ENCODE measurements at places on chromosomes 4 and X.

- DNase-seq: no peak
Measured at GRCh38 chr4:139749835-139750498, 84.3 kb downstream of the MGST2 start.

DNA sequence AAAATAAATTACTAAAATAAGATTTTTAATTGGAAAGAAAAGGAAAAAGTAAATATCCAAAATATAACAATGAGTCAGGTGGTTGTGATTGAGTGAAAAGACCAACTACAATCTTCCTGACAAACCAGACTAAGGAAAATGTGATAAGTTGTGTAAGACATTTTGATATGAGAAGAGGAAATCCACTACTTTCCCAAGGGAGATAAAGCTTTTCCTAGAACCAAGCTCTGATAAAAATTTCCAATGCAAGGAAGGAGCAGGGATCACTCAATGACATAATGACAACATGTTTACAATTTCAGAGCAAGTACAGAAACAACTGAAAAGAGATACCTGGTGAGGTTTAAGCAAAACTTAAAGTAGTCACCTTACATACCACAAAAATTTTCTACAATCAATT lies 305.1 kb upstream of the RASGEF1B start:
- DNase-seq: no peak

GRCh38 chrX:3052860-3053259 lies 11.6 kb downstream of the ARSF start:
- DNase-seq: no peak

GRCh38 chr4:58163156-58163555 lies 1053.0 kb upstream of the IGFBP7 start:
- no peak for DNase-seq

DNA sequence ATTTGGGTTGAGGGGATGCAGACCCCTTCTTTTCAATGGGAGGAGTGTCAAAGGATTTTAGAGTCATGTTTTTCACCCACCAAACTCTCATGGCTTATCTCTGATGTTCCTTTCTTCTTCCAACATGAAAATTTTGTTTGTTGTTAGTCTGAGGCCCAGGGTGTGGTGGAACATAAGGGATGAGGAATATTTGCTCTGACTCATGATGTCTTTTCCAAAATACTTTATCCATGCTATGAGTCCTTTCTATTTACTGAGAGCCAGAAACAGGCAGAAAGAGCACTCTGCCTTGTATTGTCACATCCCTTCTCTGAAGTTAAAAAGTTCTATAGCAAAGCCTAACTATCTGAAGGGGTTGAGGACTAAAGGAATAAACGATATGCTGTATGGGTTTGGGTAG lies 61.6 kb upstream of the GYPA start:
- no peak for DNase-seq

GRCh38 chrX:141278306-141278705 lies 36.0 kb upstream of the SPANXC start:
- no peak for DNase-seq

DNA sequence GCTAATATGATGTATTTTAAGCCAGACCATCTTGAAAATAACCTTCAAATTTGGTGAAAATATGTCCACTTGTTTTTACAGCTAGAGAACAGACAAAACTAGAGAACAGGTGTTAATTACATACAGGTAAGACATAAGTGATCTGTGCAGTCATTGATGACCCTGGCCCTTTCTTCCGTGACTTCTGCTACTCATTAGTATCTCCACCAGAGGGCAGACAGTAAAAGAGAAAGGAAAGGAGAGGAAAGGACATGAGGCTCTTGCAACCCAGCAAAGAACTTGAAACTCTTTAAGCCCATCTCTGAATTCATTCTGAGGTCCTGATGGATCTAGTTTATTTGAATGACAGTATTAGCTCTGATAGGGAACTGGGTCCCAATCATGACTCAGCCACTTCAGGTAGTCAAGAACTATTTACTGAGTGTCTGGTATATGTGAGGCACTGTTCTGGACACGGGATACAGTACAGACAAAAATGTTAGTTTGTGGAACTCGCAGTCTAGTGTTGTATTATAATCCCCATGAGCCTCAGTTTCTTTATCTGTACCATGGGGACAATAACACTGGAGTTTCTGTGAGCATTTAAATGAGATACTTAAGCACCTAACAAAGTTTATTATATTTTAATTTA lies 121.0 kb upstream of the TEX13D start:
- no peak for DNase-seq

DNA sequence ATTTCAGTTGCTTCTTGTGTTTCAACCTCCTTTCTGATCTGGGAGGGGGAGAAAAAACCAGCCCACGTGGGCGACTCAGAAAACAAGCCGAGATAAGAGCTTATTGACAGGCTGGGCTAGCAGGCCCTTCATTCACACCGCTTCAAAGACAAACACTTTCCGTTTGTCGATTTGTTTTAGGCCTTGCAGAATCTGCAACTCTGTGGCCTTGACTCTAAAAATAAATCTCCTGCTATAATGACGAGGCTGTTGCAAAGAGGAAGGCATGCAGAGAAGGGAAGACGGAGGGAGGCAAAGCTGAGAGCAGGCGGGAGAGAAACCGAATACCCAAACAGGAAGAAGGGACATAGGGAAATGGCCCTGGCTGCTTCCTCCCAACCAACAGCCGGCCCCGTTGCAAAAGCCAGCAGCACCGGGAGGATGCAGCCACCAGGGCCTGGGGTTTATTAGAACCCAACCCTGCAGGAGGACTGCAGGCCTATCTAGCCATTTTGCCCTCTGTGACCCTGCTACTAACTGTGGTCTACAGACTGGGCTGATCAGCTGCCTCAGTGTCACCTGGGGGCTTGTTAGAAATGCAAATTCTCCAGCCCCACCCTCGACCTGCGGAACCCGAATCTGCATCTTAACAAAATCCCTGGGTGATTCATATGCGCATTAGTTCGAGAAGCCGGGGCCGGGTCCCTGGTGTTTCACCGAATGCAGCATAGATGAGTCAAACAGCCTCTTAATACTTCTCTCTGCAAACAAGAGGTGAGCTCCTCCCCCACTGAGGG lies 325.5 kb downstream of the BCOR start:
- no peak for DNase-seq

DNA sequence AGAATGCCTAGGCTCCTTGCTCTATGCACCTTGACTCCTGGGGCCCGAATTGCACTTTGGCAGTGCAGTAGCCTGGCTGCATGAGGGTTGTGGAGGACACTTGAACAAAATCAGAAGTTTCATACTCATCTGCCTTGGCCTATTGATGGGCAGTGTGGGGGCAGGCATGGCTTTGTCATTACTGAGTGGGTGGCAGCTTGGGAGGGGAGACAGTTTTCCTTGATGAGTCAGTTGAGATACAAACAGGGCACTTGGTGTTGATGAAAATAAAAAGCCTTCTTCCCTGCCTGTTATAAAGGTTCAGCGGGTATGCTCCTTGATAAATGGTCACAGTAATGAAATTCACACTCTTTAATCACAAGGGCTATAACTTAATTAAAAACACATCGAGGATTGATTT lies 126.8 kb upstream of the MAMLD1 start:
- DNase-seq: no peak

DNA sequence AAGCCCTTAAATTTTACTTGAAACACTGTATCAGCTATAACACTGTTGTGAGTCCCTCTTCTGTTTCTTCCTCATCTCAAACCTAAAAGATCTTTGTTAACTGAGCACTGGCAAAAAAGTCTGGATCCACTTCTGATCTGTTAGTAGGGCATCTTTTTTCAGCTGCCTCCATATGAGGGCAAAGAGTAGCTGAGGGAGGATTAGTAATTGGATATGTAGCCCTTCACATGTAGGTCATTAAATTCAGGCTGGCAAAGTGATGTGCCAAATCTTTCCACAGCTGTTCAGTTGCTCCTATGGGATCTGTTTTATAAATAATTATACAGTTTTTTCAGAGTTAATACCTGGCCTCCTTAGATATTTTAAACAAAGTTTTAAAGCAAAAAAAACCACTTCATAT lies 1.1 kb upstream of the TRMT10A start:
- no peak for DNase-seq

GRCh38 chr4:47690611-47691010 lies 147.3 kb downstream of the CORIN start:
- no peak for DNase-seq

- no peak for DNase-seq
Measured at GRCh38 chrX:102697494-102697893, 14.8 kb upstream of the GPRASP2 start.

DNA sequence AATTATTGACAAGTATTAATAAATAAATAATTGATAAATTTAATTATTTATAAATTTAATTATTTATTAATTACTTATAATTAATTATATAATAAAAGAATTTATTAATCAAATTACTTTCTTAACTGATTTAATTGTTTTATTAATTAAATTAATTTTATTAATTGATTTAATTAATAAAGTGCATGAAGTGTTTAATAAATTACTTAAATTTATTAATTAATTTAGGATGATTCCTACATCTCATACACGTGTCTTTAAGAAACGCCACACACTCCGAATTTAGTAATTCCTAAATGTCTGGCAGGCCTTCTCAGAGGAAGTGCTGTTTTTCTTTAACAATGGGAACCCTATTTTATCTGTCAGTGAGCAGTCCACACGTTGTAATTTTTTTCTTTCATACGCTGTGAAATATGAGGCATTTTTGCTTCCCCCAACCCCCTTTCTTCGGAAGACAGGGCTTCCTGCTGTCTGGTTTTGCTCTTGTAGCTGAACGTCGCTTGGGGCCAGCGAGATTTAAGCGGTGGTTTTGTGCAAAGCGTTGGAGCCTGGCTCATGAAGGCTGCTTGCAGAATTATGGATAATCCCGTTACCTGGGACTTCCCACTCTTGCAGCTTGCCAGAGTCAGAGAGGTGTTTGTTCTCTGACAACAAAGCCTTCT lies 46.8 kb downstream of the CRLF2 start:
- no peak for DNase-seq

GRCh38 chrX:135981668-135982067 lies 3.6 kb upstream of the SLC9A6 start:
- DNase-seq: no peak

DNA sequence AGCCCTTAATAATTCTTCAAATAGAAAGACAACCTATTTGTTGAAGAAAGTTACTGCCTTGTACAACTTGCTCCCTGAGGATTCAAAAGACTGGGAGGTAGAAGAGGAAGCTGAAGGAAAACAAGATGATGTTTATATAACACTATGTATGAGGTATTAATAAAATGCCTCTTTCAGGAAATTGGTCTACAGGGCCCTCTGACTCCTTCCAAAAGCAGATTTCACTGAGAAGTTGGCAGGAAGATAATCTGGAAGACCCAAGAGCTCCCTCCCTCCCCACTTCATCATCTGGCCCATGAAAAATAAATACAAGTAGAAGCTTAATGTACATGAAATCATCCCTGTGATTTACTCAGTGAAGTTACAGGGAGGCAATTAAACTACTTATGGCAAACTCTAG lies 107.5 kb upstream of the MAGEC2 start:
- no peak for DNase-seq

DNA sequence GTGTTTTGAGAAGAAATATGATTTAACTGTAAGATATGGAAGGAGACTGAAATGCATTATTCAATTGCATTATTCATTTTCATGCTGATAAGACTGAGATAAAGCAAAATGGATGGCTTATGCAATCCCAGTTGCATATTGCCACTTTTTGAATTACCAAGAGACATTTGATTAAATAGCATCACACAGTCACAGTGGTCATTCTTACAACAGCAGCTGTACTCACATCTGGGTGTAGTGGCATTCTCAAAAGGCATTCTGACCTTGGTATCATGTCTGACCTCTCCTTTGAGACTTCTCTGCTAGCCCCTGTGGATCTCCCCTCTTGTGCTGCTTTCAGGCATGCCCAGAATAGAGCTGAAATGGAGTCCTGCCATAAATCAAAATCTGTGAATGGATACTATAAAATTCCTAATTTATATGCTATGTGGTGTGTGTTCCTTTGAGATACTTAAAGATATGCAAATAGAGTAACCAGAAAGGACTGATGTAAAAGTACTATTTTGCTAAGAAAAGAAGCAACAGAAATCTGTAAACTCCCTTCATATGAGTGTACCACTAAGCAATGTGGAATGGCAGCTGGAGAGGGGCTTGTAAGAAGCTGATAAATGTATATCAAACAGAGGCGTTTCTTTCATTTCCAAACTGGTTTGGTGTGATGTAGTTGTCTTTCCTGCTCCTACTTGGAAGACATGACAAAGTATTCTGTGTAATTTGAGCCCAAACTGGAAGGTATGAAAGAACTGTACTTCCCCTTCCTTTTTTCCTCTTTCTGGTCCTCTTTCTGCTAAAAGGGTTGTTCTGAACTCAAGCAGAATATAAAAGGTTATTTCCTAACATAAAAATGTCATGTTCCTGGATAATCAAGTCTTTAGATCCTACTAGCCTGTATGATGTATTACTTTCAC lies 25.4 kb upstream of the METAP1 start:
- no peak for DNase-seq

DNA sequence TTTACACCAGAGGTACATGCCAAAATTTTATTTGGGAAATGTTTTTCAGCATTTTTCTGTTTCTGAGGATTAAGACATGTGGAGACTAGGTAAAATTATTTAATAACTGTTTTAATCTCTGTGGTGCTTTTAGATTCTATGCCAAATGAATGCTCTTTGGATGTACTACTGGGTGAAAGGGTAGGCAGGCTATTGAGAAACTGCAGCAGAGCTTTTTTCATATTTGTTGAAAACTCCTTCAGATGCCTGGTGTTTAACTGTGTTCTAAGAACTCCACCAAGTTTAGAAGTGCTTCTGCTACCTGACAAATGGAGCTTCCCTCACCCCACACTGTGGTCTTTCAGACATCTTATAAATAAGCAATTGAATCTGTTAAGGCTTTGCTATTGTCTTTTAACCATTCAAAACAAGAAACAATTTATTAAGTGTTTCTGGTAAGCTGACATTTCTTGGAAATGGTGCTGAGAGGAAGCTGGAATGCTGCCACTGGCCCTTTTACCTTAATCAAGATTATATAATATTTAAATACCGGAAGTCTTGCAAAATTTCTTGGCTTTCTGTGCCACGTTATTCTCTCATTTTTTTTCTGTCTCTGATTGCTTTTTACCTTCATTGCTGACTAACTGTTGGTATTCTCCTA lies 51.2 kb upstream of the CYSLTR1 start:
- no peak for DNase-seq

DNA sequence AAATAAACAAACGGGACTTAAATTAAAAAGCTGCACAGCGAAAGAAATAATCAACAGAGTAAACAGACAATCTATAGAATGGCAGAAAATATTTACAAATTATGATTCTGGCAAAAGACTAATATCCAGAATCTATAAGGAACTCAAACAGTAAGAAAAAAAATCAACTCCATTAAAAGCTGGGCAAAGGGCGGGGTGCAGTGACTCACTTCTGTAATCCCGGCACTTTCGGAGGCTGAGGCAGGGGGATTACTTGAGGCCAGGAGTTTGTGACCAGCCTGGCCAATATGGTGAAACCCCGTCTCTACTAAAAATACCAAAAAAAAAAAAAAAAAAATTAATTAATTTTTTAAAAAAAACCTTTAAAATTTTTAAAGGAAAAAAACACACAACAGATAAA lies 109.0 kb downstream of the ATP11C start:
- no peak for DNase-seq

- no peak for DNase-seq
Measured at GRCh38 chrX:77527233-77528001, 80.2 kb downstream of the FGF16 start.

- DNase-seq: peak; percentile 50
Measured at GRCh38 chrX:103175944-103176753, 38.8 kb upstream of the BEX4 start.

- DNase-seq: no peak
Measured at GRCh38 chrX:71111921-71112431, 599 bp upstream of the IL2RG start.

All from PC-9 (cell line).